CD4-positive, alpha-beta T cell treated with Interferon alpha-2 for 1 hour (primary cell): ENCODE measurements at places on chromosomes 5 and 9.

- DNase-seq = peak; percentile 22
These were observed 16.4 kb downstream of the TENT4A start for GRCh38 chr5:6729386-6730310.

GRCh38 chr9:76516350-76516749 lies 57.4 kb downstream of the GCNT1 start:
- peak; percentile 7 for DNase-seq

- DNase-seq = no peak
These were observed 58.9 kb downstream of the NEURL1B start for GRCh38 chr5:172699999-172700364.

- no peak for DNase-seq
These were observed 7.6 kb upstream of the FAM240B start for GRCh38 chr9:38727497-38728001.

GRCh38 chr5:150559088-150559487 lies 51.2 kb downstream of the NDST1 start:
- no peak for DNase-seq

DNA sequence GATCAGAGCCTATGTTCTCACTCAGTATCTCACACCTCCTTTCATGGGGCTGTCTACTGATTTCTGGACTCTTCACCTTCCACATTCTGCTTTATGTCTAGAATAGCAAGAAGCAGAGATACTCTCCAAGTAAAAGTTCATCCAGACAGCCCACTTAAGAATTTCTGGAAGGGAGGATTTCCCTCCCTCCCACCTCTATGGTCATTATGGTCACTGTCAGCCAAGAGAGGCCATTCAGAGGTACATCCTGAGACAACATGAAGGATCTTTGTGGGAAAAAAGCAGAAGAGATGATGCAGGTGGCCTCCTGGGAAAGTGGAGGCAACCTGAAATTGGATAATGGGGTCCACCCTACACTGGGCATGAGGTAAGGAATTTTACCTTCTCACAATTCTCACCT lies 179.5 kb upstream of the ZNF462 start:
- DNase-seq = no peak

DNA sequence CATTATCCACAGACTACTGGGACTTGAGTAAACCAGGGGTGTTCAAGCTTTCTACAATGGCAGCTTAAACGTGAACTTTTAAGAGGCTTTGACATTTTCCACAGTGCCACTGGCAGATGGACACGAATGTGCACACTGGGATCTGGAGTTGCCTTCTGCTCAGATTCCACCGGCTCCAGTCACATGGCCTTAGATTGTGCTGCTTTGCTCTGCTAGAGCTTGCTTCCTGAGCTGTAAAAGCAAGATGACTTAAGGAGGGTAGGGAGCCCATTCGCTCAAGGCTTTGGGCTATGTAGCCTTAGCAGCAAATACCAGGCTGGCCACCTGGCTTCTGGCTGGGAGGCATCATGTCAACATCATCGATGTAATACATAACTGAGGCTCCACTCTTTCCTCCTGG lies 436.9 kb downstream of the MED10 start:
- DNase-seq = no peak

- DNase-seq = no peak
These were observed 11.4 kb downstream of the JADE2 start for GRCh38 chr5:134536876-134537275.

- no peak for DNase-seq
These were observed 371.4 kb downstream of the PSAT1 start for GRCh38 chr9:78668148-78668832.

GRCh38 chr5:14342306-14342705 lies 199.2 kb downstream of the TRIO start:
- DNase-seq = peak; percentile 23

DNA sequence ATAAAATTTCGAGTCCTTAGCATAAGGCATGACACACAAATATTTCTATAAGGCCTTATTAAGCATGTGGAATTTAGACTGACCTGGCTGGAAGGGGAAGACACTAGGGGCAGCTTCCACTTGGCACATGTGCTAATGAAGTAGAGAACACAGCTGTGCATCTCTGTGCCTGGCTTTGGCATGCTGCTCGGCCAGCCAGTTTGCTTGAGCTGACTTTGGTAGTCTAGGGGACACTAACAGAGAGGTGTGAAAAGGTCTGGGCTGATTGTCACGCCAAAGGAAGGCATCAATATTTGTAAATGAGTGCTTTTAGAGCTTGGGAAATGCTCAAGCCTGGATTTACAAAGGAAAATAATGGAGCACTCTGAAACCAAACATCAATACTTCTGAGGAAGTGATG lies 723.7 kb downstream of the PRELID2 start:
- DNase-seq = no peak

GRCh38 chr5:126998201-126998631 lies 32.1 kb downstream of the MARCHF3 start:
- DNase-seq = no peak

- no peak for DNase-seq
These were observed 178.1 kb upstream of the IL12B start for GRCh38 chr5:159508344-159508743.

- no peak for DNase-seq
These were observed 17.4 kb downstream of the SLC12A2 start for GRCh38 chr5:128100860-128101557.

- DNase-seq = no peak
These were observed 72.9 kb upstream of the PAM start for GRCh38 chr5:102682101-102682647.

DNA sequence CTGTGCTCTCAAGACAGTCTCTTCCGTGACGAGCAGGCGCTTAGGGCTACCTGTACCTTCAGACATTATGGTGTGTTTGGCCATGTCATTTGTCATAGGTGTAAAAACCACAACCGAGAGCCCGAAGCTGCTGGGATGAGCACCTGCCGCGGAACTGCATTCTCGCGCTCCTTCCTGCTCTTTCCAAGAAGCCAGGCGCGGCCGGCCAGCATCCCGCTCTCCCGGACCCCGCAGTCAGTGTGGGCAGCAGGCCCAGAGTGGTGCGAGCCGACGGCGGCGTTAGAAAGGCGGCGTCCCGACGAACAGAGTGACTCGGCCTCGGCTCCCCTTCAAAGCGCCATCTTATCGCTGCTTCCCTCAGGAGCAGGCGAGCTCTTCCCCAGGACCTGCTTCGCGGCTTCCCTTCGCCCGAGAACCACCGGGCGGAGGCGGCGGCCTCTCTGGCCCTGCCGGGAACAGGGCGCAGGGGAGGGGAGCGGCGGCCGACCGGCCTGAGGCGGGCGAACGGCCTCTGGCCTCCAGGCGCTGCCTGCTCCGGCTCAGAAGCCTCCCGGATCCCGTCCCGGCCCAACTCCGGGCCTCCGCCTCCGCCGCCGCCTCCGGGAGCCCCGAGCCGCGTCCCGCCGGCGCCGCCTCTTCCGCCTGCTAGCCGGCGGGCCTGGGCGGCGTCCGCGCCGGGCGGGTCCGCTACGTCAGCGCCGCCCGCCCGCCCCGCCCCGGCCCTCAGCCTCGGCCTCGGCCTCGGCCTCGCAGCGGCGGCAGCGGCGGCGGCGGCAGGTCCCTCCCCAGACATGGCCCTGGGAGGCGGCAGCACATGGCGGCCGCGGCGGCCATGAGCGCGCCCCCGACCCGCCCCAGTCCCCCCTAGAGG lies at the start of gene FAM120A:
FAM120A (plus strand) TSS at position 741 of the 871 bp plus-strand sequence. CDS start 231 bp downstream, outside the sequence.
- DNase-seq = peak; percentile 85

GRCh38 chr5:78361631-78361993 lies 1.2 kb downstream of the SCAMP1 start:
- peak; percentile 16 for DNase-seq

- no peak for DNase-seq
These were observed 2.8 kb downstream of the MEGF10 start for GRCh38 chr5:127293373-127293772.

DNA sequence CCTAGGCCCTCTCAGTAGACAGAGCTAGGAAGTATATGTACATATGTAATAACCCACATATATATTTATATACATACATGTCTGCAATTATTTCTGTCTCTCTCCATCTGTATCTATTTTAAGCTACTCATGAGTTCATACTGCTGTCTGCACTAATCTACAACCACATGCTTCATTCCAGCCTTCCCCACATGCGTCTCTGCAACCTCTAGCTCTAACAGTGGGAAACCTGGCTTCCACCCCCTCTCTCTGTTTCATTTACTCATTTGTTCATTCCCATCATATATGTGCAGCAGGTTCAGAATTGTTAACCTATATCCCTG lies 23.3 kb downstream of the DCANP1 start:
- no peak for DNase-seq
